ENCODE measurements at places on chromosomes 16 and 17.

DNA sequence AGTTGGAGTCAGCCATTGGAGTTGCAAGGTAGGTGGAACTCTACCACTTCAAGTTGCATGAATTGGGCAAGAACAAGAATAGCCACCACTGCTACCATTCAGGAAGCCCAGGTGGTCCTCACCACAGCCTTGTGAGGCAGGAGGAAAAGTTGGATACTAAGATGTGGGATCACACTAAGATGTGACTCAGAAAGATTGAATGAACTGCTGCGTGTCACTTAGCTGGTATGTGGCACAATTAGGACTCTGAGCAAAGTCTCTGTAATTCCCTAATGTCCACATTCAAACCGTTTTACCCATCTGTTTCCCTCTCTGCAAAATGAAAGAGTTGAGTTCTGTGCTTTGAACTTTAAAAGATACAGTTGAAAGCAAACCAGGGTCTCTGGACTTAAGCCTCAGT lies 44.7 kb upstream of the HS3ST3A1 start:
- no peak for DNase-seq

DNA sequence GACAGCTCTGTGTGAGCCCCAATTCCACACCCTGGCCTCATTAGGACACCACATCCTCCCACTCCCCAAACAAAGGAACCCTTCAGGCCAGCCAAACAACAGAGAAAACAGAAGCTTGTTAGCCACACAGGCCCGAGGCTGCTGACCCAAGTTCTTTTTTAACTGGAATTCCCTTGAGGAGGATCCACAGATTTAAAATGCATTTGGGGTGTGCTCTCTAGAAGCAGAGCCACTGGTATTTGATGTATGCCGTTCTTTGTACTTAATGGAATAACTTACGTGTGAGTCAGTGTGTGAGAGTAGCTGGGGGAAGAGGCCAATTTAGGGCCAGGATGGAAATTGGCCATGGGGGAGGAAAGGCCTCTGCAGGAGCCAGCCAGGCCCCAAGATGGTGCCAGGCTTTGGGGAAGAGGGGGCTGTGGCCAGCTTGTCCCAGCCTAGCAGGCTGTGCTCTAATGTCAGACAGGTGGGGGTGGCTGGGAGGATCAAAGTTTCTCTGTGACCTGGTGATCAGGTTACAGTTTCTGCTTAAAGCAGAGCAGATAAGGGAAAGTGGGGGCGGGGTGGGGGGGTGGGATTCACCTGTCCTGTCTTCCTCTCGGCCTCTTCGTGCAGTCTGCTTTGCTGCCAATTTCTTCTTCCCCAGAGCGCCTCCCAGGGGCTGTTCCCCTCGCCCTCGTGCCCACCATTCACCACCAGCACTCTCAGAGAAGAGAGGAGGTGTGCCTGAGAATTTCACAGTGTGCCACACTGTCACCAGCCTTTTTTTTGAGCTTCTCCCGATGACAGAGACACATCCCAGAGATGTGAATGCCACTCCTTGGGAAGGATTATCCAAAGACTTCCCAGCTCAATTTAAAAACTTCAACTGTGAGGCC lies 50.8 kb downstream of the TOM1L2 start:
- DNase-seq = no peak

DNA sequence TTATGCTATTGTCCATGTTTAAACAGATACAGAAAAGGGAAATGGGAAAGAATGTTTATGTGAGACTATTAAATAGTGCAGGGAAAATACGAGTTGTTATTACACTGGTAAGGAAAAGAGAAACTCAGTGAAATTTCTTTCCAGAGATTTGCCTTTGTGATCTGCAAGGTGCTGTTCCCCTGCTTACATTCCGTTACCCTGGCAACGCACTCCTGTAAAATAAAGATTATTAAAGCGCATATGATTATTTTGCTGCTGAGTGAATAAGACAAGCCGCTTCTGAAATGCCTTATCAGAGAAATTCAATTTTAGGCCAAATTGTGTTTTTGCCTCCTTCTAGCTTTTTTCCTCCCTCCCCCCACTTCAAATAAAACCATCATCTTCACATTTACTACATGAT lies 328.6 kb upstream of the PMFBP1 start:
- no peak for DNase-seq

DNA sequence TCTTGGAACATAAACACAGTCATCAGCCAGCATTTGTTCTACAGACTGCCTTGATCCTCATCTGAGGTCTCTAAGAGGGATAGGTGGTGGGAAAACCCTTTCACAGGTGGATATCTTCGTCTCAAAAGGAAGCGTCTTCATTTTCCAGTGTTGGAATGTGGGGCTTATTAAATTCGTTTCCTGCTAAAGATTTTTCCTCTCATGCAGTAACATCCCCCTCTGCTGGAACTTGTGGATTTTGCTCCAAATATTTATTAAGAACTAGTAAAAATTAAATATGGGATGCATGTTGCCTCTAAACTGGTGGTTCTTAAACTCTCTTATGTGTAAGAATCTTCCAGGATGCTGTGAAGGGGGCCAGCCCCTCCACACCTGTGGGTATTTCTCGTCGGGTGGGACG lies 20.1 kb upstream of the MLYCD start:
- no peak for DNase-seq
